Stomach (tissue), 19 donors: ENCODE measurements at places on chromosomes 3 and 15. TPM values are rescaled to one million over a fixed set of nuclear protein-coding genes. Genes with fewer than 3 reads are reported as not detected.

Gene GAP43
- total RNA-seq = 3.6 TPM

Gene CALML4
- total RNA-seq = 7.6 TPM

Gene ZNF620
- 77.0 TPM for total RNA-seq

Gene FBN1
- 384 TPM for total RNA-seq

Gene ADGRG7
- 5.1 TPM for total RNA-seq

Gene FBXL22
- 33.3 TPM for total RNA-seq

Gene LARP6
- total RNA-seq = 127 TPM

Gene IL1RAP
- total RNA-seq = 19.1 TPM

Gene EPHB3
- total RNA-seq = 33.3 TPM

Gene ETFA
- total RNA-seq = 79.4 TPM

Gene ZNF385D
- total RNA-seq = 1.3 TPM

Gene CSK
- total RNA-seq = 53.0 TPM

Gene CCDC13
- 31.7 TPM for total RNA-seq

Gene SCAANT1
- total RNA-seq = not detected

Gene AMOTL2
- 71.4 TPM for total RNA-seq

Gene SHF
- total RNA-seq = 0.43 TPM

Gene CHRD
- 6.8 TPM for total RNA-seq

Gene PLA2G4B
- 22.6 TPM for total RNA-seq

Gene DAG1
- total RNA-seq = 33.0 TPM

Gene DOCK3
- 0.72 TPM for total RNA-seq

Gene MED12L
- total RNA-seq = 2.9 TPM

Gene RASGRP1
- 5.8 TPM for total RNA-seq

Gene MYH15
- not detected for total RNA-seq
